Activated CD4-positive, alpha-beta T cell treated with anti-CD3 and anti-CD28 coated beads for 1 hour (primary cell): ENCODE measurements at places on chromosomes 1 and 21.
A peak's percentile ranks its signal among the peaks of the same experiment; 100 is the strongest.

DNA sequence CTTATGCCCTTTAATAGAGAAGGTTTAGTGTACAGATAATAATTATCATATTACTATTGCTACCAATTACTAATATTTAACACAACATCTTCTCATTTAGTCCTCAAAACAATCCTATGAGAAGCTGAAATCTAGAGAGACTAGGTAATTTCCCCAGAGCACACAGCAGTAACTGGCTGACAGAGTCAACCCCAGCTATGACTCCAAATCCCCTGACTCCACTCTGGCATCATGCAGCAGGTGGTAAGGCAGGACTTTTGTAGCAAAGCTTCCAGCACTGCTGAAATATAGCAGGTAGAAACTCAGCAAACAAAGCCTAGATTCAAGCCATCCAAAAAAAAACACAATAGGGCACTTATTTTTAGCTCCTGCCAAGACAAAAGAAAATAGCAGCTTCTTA, 79.3 kb upstream of the RGS2 start:
- no peak for DNase-seq

DNA sequence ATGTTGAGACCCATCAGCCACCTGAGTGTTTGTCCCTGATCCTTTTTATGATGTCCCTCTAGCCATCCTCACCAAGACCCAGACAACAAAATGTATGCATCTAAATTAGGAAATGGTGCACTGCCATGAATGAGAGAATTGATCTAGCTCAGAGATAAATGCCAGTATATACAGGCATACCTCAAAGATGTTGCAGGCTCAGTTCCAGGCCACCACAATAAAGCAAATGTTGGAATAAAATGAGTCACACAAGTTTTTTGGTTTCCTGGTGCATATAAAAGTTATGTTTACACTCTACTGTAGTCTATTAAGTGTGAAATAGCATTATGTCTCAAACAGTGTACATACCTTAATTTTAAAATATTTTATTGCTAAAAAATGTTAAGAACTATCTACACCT, 63.9 kb downstream of the CHIA start:
- DNase-seq: no peak

DNA sequence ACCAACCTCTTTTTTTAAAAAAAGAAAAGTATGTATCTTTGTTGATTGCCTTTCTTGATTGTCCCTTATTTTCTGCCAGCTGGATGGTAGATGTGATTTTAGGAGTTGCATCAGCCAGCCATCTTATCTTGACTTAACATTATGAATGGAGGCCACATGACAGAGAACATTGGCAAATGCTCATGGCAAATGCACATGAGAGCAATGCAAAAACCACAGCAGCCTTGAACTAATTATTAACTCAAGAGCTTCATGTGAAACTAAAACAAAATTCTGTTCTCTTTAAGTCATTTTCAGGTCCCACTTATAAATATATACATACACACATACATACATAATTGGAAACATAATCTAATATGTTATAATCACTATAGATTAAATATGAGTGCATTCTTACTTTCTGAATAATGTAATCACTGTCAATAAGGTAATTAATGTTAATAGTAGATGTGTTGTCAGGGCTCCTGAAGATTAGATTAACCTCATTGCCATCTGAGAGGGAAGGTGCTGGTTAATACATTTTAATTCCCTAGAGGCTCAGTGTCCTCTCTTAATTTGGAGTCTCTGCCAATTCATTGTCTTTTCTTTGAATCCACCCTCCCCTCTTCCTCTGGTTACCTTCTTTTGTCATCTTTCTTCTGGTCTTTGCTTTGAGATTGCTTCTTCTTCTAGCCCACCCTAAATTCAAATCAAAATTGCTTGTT, 962.2 kb downstream of the ADGRL2 start:
- no peak for DNase-seq

- no peak for DNase-seq
Measured at GRCh38 chr1:69750638-69751037, 182.9 kb downstream of the LRRC7 start.

GRCh38 chr1:53409695-53410094, 49.5 kb upstream of the DMRTB1 start:
- DNase-seq: no peak

GRCh38 chr1:85133565-85134159, 67.2 kb downstream of the SYDE2 start:
- DNase-seq: no peak

GRCh38 chr1:76340056-76340455, 265.5 kb downstream of the ST6GALNAC3 start:
- DNase-seq: no peak

GRCh38 chr1:232355162-232356006, 274.5 kb downstream of the SIPA1L2 start:
- DNase-seq: no peak

GRCh38 chr1:29505532-29506220, 269.4 kb downstream of the PTPRU start:
- no peak for DNase-seq

DNA sequence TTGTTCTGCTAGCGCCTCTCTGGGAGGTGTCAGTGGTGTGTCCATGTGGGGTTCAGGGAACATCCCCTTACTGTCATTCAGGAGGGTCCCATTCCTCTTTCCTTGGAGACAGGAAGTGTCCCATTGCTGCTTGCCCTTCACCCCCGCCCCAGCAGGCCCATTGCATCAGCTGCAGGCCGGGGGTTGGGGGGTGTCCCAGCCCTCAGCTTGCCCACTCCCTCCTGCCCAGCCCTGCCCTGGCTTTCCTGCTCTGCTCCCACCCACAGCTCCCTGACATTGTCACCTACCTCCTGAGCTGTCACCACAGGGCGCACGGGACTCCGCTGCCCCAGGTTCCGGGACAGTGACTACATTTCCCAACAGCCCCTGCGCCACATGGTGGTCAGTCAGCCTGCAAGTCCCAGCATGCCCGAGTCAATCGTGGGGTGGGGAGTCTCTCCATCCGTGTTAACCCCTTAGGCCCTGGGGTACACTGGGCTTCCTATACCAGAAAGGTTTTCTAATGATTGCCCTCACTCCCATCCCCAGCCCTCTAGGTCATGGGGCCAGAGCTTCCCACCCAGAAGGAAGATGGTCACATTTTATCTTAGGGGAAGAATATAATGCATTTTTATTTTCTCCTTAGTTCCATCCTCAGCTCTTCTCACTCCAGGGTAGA, at the start of gene INPP5B:
TSS of gene INPP5B (minus strand) at position 351 of the 658 bp plus-strand sequence. CDS start 745 bp downstream, outside the sequence.
- DNase-seq: peak; percentile 49

- no peak for DNase-seq
Measured at GRCh38 chr1:119133987-119134386, 6.5 kb downstream of the WARS2 start.

- DNase-seq: no peak
Measured at GRCh38 chr1:185535621-185536020, 198.6 kb upstream of the HMCN1 start.

- no peak for DNase-seq
Measured at GRCh38 chr1:225412803-225413351, 15.0 kb downstream of the LBR start.

DNA sequence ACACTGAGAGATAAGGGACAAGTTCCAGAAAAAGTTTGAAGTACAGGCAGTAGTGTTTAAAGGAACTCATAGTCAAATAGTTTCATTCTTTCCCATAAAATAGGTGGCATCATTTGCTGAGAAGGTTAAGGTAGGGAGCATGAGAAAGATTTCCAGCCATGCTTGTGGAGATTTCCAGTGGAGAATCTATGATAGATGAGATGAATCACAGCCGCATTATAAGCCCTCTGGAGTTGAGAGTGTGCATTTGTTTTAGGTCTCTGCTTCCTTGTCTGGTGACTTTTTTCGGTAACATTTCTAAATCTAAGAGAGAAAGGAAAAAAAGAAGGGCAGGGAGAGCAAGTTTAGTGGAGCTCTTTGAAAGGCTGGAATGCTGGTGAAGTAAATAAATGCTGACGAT, 108.7 kb downstream of the DISP1 start:
- DNase-seq: no peak

DNA sequence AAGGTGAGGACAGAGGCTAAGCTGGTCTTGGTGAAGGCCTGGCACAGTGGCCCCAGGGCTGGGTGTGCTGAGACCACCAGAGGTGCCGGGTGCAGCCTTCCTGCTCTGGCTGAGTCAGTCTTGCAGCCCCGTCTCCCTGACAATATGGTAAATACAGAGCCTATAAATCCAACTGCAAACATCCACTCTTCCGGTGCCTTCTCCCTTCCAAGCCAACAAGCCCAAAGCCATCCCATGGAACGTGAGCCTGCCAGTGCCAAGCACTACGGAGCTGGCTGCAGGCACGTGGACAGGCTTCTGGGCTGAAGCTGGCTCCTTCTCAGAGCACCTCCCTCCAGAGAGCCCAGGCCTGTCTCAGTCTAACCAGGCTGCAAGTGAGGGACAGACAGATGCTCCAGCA, 70.0 kb downstream of the TRABD2B start:
- no peak for DNase-seq

- DNase-seq: no peak
Measured at GRCh38 chr1:179026813-179027669, 1.3 kb downstream of the FAM20B start.

GRCh38 chr1:81351864-81352263, 448.9 kb upstream of the ADGRL2 start:
- DNase-seq: no peak

GRCh38 chr1:236144446-236145150, 2.3 kb downstream of the GPR137B start:
- no peak for DNase-seq

GRCh38 chr1:201272799-201273198, 10.5 kb upstream of the PKP1 start:
- DNase-seq: no peak

GRCh38 chr21:15211491-15212133, 146.8 kb upstream of the NRIP1 start:
- DNase-seq: no peak

DNA sequence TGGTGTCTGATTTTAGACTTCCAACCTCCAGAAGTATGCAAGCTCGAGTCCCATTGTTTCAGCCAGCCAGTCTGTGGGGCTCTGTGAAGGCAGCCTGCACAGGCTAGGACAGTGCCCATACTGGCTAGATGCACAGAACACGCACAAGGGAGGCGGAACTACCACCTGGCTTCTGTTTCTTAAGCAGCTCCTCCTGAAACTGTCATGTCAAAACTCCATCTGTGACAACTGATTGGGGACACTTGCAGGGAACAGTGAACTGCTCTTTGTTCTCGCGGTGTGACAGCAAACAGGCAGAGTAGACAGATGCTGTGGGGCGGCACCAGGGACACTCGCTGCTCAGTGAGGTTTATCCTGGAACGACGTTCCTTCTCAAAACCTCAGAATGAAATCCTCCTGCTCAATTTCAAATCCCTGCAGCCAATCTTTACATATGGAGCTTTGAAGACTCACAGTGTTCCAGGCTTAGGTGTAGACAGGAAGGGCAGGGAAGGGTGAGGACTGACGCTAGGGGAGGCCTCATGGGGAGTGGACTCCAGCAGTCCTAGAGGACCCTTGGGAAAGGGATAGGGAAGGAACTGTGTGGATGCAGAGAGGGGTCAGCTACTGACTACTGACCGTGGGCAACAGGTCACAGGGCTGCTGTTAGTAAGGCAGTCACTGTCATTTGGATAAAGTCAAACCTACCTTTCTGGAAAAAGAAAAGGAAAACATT, 73.8 kb downstream of the ERG start:
- no peak for DNase-seq

DNA sequence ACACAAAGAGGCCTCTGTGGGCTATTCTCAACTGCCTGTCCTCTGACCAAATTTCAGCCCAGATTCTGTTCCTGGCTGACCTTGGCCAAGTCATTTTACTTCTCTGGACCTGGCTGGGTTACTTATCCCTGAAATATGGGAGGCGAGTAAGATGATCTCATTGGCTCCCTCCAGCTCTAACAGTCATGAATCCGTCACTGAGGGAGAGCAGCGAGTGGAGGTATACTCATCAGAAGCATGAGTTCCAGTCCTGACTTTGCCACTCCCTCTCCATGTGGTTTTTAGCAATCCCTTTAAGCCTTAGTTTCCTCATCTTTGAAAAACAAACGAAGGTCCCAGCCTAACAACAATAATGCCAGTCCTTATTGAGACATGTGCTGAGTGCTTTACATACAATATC, 63.5 kb downstream of the CCDC185 start:
- no peak for DNase-seq

DNA sequence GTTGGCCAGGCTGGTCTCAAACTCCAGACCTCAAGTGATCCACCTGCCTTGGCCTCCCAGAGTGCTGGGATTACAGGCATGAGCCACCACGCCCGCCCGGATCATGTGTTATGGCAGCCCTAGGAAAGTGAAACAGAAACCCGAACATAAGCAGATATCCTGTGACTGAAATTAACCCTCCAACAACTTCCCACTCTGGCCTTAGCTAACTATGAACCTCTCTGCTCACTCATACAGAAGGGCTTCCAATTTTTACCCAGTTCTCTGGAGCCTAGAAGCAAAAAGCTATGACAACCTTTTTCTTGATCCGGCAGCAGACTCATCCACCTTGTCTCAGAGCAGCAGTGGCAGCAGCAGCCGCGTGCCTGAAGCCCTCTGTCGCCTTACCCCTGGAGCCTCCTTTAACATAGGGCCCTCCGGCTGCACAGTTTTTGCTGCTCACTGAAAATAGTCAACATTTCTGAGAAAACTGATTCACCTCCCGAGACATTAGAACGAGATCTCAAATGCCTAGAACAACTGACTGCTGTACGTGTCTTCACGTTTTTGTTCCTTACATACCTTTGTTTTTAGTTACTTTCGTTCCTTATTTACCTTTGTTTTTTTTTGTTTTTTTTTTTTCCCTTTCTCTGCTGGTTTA, 9.3 kb downstream of the CBR1 start:
- DNase-seq: peak; percentile 11

DNA sequence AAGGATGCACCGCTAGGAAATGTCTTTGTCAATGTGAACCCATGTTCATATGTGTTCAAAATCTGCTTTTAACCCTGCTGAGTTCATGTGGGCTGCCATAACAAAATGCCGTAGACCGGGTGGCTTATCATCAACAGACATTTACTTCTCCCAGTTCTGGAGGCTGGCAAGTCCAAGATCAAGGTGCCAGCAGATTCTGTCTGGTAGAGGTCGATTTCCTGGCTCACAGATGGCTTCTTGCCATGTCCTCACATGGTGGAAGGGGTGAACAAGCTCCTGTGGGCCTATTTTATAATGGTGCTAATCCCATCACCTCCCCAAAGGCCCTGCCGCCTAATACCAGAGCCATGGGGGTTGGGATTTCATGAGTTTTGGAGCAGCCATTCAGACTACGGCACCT, 4.6 kb upstream of the CDCP2 start:
- no peak for DNase-seq

- peak; percentile 65 for DNase-seq
Measured at GRCh38 chr1:26696654-26697430, 1.0 kb downstream of the ARID1A start.

- no peak for DNase-seq
Measured at GRCh38 chr1:154703170-154703569, 95.2 kb upstream of the ADAR start.

- no peak for DNase-seq
Measured at GRCh38 chr1:114331936-114332335, 178.3 kb upstream of the SYT6 start.

DNA sequence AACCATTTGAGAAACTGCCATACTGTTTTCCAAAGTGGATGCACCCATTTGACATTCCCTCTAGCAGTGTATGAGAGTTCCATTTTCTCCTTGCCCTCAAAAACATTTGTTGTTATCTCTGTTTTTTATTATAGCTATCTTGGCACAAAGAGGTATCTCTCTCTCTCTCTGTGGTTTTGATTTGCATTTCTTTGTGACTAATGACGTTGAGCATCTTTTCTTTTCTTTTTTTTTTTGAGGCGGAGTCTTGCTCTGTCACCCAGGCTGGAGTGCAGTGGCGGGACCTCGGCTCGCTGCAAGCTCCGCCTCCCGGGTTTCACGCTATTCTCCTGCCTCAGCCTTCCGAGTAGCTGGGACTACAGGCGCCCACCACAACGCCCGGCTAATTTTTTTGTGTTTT, 17.4 kb upstream of the ZMYM6 start:
- no peak for DNase-seq

- DNase-seq: no peak
Measured at GRCh38 chr1:154956544-154956941, 644 bp upstream of the PBXIP1 start.
